NCI-H1436 treated with DMSO at 0.1 percent for 48 hours (cell line): ENCODE measurements at places on chromosomes 7 and 10.

GRCh38 chr10:6353526-6353925 lies 150.8 kb downstream of the PFKFB3 start:
- DNase-seq = no peak

- DNase-seq = no peak
These were observed 246.6 kb downstream of the ZMYND11 start for GRCh38 chr10:381805-382204.

DNA sequence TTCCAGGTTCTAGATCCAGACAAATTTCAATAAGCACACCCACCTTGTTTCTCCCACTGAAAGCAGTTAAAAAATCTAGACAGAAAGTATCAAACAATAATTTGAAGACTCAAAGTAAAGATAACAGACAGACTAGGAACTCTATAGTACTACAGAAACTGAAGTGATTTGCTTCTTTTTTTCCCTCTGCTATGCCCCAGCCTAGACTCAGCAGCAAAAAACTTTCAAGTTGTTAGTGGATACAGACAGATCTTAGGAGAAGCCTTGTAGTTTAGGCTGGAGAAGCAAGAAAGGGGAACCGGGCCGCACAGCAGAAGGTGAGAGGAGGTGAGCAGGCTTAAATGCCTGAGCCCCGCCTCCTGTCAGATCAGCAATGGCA lies 65.1 kb downstream of the IGF2BP3 start:
- no peak for DNase-seq

DNA sequence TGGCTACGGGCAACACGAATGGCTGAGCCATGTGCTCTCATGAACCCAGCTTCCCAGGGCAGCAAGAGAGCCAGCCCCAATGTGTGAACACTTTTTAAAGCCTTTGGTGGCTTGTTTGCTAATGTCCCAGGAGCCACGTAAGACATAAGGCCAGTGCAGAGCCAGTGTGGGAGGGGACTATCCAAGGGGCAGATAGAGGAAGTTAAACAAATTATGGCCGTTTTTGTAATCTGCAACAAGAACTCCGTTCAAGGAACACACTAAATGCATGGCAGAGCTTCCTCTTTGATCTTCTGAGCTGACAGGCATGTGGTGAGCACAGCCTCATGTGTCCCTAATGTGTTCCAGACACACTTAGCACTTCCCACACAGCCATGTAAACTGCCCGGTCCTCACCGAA lies 133.3 kb downstream of the TEX36 start:
- no peak for DNase-seq

GRCh38 chr7:148146346-148146745 lies 444.2 kb upstream of the C7orf33 start:
- no peak for DNase-seq

- DNase-seq = no peak
These were observed 908 bp downstream of the NOM1 start for GRCh38 chr7:156950381-156950858.

- DNase-seq = no peak
These were observed 21.5 kb downstream of the SPAG6 start for GRCh38 chr10:22366771-22367170.

DNA sequence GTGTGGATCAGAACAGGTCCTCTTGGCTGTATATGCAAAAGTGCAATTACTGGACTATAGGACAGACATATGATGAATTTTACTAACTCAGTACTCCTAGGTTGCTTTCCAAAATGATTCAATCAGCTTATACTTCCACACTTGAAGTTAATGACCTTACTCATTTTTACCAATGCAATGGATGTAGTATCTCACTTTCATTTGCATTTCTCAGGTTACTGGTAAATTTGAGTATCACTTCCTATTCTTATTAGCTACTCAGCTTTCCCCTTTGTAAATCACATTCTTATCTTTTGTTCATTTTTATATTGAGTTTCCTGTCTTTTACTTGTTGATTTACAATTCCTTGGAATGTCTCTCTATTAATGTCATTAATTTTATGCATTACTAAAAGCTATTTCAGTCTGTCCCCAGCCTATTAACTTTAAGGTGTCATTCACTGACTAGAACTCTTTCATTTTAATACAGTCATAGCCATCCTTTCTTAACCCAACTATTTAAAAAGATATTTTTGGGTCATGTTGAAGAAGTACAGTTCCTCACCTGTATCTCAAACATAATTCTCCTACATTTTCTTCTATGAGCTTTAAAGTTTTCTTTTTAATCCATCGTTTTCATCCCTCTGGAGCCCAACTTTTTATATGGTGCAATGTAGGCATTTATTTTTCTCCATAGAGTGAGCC lies 88.6 kb downstream of the VIM start:
- DNase-seq = no peak
